ENCODE measurements at places on chromosomes 2 and 18.

DNA sequence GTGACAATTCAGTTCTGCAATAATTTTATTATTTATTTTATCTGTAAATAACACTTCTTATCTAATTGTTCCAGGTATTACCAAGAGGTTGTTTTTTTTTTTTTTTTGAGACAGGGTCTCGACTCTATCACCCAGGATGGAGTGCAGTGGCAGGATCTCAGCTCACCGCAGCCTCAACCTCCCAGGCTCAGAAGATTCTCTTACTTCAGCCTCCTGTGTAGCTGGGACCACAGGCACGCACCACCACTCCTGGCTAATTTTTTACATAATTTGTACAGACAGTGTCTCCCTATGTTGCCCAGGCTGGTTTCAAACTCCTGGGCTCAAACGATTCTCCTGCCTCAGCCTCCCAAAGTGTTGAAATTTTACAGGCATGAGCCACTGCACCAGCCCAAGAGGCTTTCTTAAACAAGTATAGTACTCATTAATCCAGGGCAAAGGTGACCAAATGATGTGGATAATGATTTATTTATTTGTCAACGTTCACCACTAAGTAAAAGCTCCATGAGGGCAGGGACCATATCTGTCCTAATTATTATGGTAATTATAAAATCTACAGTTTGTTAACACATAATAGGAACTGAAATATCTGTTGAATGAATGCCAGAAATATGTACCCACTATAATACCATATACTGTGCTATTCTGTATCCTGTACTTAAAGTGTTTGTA is 12.0 kb downstream of the STK17B start:
- ATAC-seq: no peak

GRCh38 chr2:2484301-2484700 is 153.2 kb upstream of the MYT1L start:
- no peak for ATAC-seq

DNA sequence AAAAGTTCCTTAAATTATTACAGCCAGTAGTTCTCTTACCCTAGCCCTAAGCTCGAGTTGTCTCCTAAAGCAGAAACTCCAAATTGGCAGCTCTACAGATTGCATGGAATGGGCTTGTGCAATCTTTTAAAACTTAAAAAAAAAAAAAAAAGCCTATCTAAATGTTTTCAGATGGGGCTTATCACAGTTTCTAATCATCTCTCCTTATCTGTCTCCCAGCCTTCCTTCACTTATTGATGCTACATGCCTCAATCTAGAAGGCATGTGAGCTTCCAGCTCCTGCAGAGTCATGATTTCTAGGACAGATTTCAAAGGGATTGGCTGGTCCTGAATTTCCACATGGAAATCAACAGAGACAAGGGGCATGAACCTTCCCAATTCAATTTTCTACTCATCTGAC is 33.1 kb upstream of the PELI1 start:
- no peak for ATAC-seq

DNA sequence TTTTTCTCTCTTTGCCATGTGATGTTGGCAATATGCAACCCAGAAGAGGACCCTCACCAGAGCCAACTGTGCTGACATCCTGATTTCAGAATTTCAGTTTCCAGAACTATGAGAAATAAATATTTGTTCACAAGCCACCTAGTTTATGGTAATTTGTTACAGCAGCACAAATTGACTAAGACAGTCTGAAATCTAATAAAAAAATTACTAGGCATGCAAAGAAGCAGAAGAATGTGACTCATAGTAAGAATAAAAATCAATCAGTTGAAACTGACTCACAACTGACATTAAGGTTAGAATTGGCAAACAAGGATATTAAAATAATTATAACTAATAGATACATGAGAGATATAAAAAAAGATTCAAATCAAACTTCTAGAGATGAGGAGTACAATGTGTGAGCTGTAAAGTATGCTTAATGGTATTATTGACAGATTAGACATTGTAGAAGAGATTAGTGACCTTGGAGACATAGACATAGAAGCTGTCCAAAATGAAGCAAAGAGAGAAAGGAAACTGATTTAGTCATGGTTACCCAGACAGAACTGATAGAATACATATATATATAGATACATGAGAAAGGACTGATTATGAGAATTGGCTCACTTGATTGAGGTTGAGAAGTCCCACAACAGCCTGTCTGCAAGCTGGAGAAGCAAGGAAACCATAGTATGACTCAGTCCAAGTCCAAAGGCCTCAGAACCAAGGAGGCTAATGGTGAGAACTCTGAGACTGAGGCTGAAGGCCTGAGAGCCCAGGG is 27.8 kb upstream of the TTC39C start:
- no peak for ATAC-seq

GRCh38 chr2:100192825-100193224 is 50.4 kb upstream of the AFF3 start:
- no peak for ATAC-seq

- peak; percentile 40 for ATAC-seq
Measured at GRCh38 chr18:50429207-50429948, 54.5 kb downstream of the SKA1 start.

DNA sequence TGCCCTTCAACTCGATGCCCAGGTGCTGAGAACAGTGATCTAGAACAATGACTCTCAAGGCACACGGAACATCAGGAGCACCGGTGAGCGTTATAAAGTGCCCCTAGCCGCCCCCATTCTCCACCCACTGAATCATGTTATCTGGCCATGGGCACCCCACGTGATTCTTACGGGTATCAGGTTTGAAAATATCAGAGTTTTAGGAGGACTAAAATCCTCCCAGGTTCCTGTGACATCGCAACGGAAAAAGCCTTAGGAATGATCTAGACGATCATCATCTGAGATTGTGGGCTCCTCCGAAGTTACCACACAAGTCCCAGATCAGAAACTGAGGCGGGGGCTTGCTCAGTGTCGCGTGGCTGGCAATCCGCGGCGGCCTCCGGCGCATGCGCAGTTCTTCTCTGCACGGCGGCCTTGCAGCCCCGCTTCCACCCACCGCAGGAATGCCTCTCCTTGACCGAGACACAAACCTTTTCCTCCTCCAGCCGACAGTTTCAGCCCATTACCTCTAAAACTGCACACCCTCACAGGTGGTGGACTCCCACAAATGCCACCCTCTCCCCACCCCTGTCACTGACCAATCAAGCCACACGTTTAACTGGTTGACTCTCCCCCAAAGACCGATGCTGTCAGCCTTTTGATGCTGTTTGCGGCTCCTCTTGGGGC is 5.8 kb upstream of the MRPL33 start:
- ATAC-seq: no peak

GRCh38 chr2:95390881-95391321 is 11.6 kb upstream of the FAHD2A start:
- no peak for ATAC-seq

DNA sequence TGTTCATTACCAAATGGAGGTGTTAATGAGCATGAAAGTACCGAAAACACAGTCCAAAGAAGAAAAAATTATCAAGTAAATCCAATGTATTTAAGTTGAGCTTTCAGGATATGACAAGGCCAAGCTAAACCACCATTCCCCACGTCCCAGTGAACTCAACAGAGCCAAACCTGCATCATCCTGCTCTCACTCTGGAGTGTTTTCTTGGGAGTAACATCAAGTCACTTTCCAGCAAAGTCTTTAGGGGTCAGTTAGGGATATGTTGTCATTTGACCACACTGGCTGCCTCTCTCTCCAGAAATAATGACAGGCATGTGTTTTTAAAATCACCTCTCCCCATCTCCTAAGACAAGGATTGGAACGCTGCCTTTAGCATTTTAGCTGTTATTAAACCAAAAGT is 140.5 kb downstream of the SRBD1 start:
- no peak for ATAC-seq

DNA sequence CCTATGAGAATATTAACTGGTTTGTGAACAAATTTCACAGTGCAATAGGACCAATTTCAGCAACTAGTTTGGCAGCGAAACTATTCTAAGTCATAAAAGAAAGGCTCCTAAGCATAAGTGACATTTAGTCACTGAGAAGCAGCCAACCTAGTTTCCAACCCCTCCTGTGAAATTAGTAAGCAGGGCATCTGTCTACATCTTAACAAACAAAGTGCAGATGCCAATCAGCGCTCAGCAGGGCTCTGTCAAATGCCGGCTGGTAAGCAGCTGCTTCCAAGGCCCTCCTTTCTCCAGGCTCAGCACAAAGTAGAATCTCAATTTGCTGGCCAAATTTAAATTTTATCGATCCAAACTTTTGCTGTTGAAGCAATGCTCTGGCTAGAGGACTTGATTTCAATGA is 124.7 kb downstream of the ICOS start:
- no peak for ATAC-seq

DNA sequence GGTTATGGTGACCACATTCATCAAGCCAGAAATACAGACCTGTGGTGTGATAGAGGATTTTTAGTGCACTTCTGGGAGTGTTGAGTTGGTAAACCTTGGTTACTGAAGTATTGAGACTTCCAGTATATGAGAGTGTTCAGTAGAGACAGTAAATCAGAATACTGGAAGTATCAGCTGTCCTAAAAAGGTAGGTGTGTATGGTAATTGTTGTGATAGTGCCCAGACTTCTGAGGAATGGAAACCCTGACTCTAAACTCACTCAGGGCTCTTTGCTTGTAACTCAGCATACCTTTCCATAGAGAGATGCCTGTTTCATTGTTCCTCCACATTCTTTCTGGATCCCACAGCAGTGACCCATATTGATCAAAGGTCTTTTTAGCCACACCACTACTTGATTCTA is 217.1 kb downstream of the SETBP1 start:
- ATAC-seq: no peak

DNA sequence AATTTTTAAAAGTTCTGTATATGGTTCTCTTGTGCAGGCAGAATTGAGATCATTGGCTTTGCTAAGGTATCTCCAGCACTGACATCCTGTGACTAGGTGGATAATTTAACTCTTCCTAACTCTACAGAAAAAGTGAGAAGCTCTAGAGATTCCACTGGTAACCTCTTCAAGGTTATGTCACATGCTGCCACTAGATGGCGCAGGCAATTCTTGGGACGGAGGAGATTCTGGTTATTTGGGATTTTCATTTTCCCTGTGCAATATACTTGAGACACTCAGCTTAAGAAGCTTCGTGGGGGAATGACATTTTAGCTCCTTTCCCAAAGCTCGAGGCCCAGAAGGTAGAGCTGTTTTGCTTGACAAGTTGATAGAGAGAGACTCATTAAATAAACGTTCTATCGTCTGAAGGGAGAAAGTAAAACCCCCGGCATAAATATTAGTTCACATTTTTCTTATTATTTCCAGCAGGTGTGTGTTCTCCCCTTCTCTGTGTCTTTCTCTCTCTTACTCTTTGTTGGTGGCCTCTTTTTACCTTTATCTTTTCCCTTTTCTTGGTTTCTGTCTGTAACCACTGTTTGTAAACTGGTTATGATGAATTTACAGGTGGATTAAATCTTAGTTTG is 26.6 kb upstream of the LANCL1 start:
- peak; percentile 92 for ATAC-seq

- no peak for ATAC-seq
Measured at GRCh38 chr2:152761214-152761613, 42.8 kb downstream of the ARL6IP6 start.

- ATAC-seq: no peak
Measured at GRCh38 chr2:134244587-134244986, 9.3 kb upstream of the MGAT5 start.

DNA sequence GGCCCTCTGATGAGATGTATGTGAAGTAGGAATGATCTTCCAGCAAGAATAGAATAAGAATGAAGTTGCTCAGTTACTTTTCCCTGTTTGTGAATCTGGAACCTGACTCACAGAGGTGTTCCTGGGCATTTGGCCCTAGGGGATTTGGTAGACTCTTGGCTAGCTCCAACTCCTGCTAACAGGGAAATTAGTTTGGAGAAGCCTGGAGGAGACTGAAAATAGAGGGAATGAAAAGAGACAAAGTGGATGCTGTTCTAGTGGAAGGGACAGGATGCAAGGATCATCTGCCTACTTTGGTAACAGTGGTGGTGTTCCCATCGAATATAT is 19.6 kb downstream of the TMEM17 start:
- ATAC-seq: no peak

GRCh38 chr2:236887531-236887930 is 198.2 kb upstream of the COPS8 start:
- ATAC-seq: no peak

GRCh38 chr2:111127351-111127750 is 6.6 kb downstream of the BCL2L11 start:
- ATAC-seq: no peak

DNA sequence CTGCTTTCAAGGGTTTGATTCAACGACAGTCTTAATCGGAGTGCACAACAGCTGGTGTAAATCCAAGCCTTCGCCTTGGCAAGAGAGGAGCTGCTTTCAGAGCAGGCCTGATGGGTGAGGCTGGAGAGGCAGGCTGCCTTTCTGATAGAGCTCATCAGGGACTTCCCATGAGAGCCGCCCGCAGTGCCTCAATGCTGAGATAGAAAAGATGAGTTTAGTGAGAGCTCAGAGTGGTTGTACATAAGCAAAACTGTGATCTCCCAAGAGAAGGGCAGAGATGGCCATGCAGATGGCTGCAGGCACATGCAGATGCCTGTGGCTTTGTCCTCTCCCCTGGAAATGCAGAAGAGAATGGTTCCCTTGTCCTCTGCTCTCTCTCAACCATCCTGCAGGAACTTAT is 122.1 kb downstream of the ARL4C start:
- no peak for ATAC-seq

DNA sequence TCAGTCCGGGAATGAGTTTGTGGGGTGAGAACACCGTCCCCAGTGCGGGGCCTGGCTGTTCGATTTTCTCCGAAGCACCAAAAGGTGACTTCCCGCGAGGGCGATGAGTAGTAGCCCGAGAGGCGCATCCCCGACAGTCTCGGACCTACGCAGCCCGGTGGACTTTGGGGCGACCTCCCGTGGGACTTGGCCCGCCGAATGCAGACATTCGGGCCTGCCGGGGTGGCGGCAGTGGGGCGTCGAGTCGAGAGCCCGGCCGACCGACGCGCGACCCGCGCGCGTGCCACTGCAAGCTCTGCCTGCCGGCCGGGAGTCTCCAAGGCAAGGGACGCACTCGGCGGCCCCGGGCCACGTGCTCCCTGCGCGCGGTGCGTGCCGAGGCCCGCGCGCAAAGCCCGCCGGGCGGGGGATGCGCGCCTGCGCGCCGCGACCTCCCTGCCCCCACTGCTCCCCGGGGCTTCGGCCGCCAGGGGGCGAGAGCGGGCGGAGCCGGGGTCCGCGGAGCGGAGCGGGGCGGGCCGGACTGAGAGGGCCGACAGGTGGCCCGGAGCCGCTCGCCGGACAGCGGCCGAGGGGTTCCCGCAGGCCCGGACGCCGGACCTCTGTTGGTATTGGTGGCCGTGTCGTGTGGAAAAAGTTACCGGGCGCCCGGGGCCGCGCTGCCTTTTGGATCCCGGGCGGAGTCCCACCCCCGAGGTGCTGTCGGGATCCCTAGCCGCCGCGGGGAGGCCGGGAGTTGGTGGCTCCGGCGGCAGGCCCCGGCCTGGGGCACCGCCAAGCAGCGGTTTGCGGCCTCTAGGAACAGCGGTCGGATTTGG is 1.9 kb downstream of the PTMA start:
- peak; percentile 8 for ATAC-seq

DNA sequence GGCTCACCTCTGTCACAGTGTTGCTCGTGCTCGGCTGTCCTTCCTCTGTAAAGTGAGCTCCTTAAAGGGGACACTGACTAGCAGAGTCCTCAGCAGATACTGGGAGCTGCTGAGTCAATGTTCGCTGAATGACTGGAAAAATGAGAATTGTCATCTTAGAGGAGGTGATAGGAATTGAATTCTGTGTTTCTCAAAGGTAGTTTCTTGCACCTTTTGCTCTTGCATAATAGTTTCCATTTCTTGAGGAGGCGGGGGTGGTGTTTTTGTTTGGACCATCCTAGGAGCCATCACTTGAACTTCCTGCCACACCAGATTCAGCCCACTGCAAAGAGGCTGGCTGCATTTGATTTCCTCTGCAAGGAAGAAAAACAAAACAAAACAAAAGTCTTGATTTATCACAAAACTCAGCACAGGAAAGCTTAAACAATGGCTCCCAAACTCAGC is 11.4 kb upstream of the RFX8 start:
- no peak for ATAC-seq

Measured in SK-N-SH treated with all-trans-retinoic acid at 6 μM for 48 hours (cell line).